ENCODE measurements at places on chromosomes 7 and 10.

GRCh38 chr7:132576721-132577085, 433 bp upstream of the PLXNA4 start:
- no peak for DNase-seq

GRCh38 chr10:6995831-6996230, 415.0 kb downstream of the SFMBT2 start:
- no peak for DNase-seq

GRCh38 chr7:134691546-134692343, 45.1 kb downstream of the BPGM start:
- DNase-seq = no peak

DNA sequence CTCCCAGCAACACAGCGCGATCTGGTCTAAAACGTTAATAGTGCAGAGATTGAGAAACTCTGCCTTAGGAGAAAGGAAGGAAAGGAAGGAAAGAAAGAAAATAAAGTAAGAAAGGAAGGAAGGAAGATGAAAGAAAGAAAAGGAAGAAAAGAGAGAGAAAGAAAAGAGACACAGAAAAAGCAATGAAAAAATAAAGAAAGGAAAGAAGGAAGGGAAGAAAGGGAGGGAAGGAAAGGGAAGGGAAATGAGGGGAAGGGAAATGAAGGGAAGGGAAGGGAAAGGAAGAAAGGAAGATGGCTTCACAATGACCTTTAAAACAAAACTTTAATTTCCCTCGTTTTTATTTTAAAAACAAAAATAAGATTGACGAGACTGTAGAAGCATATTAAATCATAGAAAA, 173.1 kb downstream of the ITGA8 start:
- DNase-seq = no peak

GRCh38 chr7:33044986-33045385, 17.6 kb downstream of the NT5C3A start:
- no peak for DNase-seq

DNA sequence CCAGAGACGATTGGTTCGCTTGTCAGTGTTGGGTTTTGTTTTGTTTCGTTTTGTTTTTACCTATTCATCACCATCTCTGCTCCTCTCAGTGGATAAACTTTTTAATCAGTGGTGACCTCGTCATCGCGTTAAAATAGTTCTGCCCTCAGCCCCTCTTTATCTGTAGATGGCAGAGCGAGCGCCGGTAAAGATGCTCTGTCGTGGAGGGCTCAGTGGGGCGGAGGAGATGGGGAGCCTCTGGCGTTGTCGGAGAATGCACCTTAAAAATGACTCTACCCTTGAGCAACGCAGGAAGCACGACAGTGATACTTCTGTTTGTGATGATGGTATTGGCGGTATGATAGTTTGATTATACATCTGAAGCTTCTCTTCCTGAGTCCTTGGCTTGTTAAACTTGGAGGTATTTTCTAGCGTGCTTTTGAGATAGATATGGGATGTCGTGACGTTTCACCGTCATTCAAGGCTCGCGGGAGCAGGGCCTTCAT, 554 bp downstream of the CSGALNACT2 start:
- DNase-seq = no peak

DNA sequence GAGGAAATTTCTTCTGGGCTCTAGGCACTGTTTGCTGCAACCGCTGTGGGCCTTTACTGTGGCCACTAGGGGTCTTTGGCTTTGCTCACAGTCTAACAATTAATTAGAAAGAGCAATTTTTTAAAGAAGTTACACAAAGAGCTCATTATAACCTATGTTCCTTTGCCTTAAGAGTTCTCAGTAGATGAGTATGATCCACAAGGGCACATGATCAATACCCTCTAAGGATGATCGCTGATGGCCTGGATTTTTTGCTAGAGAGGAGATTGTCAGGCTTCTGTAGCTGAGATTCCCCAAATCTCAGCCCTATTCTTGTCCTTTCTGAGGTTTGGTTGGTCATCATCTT, 80.8 kb upstream of the RHOBTB1 start:
- DNase-seq = peak; percentile 52

- no peak for DNase-seq
These were observed 243.1 kb downstream of the KIAA1217 start for GRCh38 chr10:24452030-24452429.

GRCh38 chr10:124515244-124515970, 53.8 kb downstream of the LHPP start:
- DNase-seq = no peak

GRCh38 chr10:96468845-96469244, 44.9 kb downstream of the TLL2 start:
- DNase-seq = no peak

GRCh38 chr10:5291501-5292195, 73.1 kb upstream of the UCN3 start:
- no peak for DNase-seq

DNA sequence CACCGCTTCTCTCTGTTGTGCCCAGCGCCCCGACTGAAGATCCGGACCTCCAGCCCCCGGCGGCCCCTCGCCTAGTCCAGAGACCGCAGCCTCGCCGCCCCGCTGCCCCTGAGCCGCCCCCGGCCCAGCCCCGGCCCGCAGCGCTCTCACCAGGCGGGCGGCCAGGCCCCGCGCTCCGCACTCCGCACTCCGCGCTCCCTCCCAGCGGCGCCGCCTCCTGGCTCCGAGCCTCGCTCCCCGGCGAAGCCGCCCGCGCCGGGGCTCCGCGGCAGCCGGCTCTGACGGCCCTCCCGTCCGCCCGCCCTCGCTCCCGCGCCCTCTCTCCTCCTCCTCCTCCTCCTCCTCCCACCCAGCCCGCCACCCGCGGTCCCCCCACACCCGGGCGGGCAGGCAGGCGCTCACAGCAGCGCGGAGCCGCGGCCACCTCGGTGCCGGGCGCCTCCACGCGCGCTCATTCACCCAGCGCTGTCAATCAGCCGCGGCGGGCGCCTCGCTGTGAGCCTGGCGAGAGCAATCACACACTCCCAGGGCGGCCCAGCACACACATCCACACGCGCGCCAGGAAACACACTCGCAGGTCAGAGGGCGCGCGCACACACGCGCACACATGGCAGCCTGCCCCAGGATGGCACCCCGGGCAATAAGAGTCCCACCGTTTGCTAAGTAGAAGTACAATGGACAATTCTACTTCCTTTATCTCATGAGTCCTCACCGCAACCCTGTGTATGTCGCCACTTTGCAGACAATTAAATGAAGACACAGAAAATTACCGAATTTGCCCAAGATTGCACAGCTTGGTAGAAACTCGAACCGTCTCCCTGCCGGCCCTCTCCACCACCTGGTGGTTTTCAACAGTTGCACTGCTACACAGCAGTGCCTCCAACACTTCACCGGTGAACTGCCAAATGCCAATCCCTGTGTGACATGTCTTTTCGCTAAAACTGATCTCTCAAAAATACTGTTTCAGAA, at the start of gene PRRT4:
TSS of gene PRRT4 (minus strand) at position 280 of the 969 bp plus-strand sequence.
- DNase-seq = no peak

GRCh38 chr7:34727464-34727995, 69.5 kb downstream of the NPSR1 start:
- DNase-seq = no peak

DNA sequence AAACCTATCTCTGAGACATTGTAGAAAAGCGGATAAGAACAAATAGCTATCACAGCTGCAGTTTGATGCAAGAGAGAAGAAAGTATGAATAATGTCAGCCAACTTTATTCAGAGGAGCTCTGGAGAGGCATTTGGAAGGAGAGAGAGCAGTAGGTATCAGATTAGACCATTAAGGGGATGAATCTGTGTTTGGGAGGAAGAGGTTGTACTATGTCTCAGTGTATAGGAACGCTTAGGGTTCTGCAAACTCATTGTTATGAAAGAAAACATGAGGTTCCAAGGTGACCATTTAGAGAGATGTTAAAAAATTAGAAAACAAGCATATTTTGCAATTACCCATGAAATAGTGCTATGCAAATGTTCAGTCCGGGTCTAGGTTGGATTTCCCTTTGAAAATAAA, 207.5 kb upstream of the GNAI1 start:
- DNase-seq = no peak

DNA sequence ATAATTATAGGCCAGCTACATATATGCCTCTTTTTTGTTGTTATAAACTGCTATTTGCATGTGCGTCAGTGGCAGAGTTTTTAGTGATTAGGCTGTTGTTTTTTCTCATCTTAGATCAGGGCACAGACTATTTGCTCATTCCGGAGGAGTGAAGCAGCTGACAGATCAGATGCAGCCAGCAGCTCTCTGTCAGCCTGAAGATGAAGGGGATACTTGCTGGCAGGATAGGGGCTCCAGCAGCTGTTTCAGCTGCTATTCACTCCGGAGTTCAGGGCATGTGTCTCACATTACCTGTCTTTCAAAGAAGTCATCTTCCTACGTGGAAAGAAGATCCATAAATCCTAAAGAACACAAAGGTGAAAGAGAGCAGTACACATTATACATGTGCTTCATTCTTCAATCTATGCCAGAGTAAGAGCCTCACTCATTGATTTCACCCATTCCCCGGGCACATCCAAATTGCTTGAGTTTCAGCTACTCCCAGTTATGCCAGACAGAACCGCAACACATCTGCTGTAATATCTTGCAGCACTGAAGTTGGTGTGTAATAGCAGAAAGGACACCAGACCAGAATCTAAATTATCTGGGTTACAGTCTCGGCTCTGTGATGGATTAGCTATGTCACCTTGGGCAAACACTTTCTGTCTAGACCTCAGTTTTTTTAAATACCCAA, 182.8 kb upstream of the CHRM2 start:
- no peak for DNase-seq

GRCh38 chr7:23349484-23350157, 50.5 kb downstream of the MALSU1 start:
- DNase-seq = no peak

DNA sequence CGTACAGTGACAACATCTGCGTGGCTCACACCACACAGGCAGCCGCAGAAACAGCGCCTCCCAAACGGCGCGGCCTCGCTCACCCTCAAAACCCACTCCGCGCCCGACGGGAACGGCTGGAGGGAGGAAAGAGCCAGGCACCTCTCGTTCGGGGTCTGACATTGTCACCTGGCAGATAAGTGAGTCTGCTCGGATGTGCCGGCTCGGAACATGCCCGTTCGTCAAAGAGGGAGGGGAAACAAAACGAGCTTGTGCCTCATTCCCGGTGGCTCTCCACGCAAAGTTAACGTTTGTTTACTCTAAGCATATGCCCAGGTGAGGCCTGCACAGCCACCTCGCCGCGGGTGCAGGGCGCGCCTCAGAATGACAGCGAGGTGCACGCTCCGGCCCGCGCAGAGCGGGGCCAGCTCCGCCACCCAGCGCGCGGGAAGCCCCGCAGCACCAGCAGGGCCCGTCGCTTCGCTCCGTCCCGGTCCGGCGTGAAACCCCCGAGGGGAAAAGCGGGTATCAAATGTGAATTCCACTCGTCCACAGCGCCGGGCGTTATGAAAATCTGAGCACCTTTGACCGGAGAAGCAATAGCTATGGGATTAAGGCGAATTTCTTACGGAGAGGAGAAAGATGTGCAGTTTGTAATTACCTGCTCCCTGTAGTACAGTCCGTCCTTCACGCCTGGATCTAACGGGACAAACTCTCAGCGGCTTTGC, 13.1 kb downstream of the CNPY1 start:
- no peak for DNase-seq

DNA sequence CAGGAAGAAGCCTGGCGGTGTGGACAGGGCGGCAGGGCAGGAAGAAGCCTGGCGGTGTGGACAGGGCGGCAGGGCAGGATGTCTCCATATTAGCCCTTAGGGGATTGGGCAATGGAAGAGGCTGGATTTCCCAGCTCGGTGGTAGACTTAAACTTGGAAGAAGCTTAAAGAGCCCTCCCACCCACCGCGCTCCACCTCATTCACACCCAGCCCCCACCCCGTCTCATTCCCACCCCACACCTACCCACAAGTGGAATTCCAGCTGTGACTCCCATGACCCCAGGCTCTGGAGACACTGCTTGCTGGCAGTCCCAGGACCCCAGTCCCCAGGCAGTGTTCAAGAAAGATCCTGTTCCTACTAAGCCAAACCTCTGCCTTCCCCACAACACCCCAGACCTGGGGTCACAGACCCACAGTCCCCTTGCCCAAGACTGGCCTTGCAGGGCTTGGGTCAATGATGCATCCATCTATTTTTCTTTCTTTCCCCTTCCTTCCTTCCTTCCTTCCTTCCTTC, 34.0 kb downstream of the SPDYE6 start:
- no peak for DNase-seq

- DNase-seq = no peak
These were observed 315.3 kb downstream of the LHFPL3 start for GRCh38 chr7:104643587-104644217.

DNA sequence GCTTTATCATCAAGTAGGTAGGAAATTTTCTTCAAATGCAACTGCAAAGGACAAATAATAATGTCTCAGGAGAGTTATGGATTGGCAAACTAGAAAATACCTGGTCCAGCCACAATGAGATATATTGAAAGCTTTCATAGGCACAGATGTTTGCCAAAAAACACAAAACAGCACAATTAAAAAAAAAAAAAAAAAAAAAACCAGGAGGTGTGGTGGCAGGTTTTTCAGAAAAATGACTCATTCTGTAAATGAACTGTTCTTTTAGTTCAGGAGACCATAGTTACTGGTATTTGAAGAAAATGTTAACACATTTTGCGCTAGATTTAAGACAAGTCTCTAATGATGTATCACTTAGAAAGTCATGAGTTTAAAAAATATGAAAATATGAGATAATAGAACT, 55.0 kb upstream of the JCAD start:
- DNase-seq = no peak

GRCh38 chr10:8640301-8640700, 585.8 kb downstream of the GATA3 start:
- no peak for DNase-seq

- no peak for DNase-seq
These were observed 1302.3 kb downstream of the XPNPEP1 start for GRCh38 chr10:108620821-108621534.

DNA sequence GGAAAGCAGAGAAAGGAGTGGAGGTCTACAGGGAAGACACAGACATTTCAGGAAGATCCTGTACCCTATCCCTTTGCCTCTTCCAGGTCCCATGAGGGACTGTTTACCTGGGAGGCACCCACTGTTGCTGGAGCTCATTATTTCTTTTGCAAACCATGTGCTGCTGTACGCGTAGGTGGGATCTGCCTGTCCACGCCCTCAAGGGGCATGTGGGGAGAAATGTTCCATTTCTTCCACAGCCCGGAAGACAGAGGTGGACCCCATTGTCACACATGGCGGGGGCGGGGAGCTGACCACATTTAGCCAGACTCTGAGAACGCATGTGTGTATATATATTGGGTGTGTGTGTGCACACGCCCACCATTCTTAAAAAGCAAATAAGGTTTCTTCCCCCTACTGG, 2.0 kb downstream of the PLXNA4 start:
- DNase-seq = no peak

DNA sequence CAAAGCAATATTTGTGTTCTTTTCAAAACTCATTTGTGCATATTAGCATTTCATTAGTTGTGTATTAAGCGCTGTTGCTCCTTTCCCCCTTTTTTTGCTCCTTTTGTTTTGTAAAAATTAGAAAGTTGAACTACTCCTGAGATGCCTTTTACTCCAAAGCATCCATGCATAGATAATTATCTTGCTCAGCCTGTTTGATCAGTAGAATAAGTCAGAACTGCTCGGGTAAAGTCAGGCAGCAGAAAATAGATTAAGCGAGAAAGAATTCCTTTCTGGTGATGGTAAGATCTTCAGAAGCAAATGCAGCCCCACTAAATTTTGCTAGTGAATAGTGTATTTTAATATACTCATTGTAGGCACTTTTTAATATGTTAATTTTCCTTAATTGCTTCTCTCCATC, 227.1 kb downstream of the TEX36 start:
- no peak for DNase-seq
